ENCODE measurements at places on chromosomes 13 and 19. TPM values are rescaled to one million over a fixed set of nuclear protein-coding genes. Genes with fewer than 3 reads are reported as not detected.

TUBB4A gene
- 0.65 TPM for total RNA-seq

- no peak for DNase-seq
Measured at GRCh38 chr19:30151081-30151480, 209.0 kb downstream of the URI1 start.

PSG2 gene
- total RNA-seq, result not detected

GRCh38 chr19:11019262-11019661 lies 58.4 kb downstream of the SMARCA4 start:
- DNase-seq, result no peak

FCAR gene
- 0.99 TPM for total RNA-seq

LILRB3 gene
- total RNA-seq, result 90.8 TPM

DNA sequence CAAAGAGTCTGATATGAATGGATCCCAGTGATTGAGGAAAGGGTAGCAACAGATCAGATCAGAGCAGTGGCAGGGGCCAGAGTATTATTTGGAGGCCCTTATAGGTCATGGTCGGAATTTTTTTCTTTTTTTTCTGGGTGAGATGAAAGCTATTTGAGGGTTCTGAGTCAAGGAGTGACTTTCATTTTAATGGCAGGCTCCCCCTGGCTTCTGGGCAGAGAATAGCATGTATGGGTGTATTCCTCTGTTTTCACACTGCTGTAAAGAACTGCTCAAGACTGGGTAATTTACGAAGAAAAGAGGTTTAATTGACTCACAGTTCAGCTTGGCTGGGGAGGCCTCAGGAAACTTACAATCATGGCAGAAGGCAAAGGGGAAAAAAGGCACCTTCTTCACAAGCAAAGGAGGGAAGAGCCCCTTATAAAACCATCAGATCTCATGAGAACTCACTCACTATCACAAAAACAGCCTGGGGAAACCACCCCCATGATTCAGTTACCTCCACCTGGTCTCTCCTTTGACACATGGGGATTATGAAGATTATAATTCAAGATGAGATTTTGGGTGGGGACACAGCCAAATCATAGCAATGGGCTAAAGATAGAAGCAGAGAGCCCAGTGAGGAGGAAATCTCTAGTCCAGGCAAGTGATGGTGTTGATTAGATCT lies 3.0 kb upstream of the SLC6A16 start:
- no peak for DNase-seq

- no peak for DNase-seq
Measured at GRCh38 chr13:28641600-28641926, 17.4 kb upstream of the POMP start.

DNA sequence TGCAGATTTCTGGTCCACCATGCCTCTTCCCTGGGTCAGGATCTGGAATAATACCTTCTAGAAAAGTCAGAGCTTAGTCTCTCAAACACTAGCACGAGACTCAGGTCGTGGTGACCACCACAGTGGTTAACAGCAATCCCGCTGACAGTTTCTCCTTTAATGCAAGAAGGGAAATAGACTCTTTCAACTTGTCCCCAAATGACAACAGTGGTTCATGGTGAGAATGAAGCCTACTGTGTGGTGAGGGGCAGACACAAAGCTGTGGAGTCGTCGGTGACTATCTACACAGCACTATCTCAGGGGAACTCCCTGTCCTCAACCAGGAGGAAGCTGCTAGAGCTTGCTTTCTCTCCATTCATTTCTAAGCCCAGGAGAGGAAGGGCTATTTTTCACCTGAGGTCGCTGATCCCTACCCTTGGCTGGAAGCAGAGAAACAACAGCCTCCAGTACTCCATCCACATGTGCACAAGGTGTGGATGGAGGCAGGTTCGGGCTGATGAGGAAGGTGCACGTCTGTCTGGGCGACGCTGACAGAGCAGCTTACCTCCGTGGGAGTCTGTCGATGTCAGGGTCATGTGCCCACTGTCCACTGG lies 72.4 kb downstream of the STK24 start:
- DNase-seq, result no peak

- DNase-seq, result no peak
Measured at GRCh38 chr19:12967907-12968306, 1.5 kb upstream of the DAND5 start.

DNA sequence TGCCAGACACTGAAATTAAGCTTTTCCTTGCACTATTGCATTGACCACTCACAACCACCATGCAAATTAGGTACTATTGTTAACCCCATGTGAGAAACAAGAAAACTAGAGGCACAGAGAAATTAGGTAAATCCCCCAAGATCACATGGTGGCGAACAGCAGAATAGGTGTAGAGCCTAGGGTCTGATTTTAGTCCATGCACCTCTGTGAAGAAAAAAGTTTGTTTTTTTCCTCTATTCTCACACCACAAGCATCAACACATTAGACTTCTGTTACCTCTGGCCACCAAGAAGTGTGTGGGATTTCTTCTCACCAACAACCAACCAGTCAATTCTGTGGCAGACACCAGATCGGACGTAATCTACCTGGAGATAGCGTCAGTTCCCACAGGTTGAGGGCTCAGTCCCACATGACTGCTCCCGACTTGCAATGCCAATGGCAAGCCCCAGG lies 391.9 kb downstream of the COG6 start:
- DNase-seq, result no peak

SYDE1 gene
- total RNA-seq, result 22.9 TPM

GRCh38 chr19:39407660-39408391 lies 1.2 kb downstream of the ZFP36 start:
- peak; percentile 87 for DNase-seq

DNA sequence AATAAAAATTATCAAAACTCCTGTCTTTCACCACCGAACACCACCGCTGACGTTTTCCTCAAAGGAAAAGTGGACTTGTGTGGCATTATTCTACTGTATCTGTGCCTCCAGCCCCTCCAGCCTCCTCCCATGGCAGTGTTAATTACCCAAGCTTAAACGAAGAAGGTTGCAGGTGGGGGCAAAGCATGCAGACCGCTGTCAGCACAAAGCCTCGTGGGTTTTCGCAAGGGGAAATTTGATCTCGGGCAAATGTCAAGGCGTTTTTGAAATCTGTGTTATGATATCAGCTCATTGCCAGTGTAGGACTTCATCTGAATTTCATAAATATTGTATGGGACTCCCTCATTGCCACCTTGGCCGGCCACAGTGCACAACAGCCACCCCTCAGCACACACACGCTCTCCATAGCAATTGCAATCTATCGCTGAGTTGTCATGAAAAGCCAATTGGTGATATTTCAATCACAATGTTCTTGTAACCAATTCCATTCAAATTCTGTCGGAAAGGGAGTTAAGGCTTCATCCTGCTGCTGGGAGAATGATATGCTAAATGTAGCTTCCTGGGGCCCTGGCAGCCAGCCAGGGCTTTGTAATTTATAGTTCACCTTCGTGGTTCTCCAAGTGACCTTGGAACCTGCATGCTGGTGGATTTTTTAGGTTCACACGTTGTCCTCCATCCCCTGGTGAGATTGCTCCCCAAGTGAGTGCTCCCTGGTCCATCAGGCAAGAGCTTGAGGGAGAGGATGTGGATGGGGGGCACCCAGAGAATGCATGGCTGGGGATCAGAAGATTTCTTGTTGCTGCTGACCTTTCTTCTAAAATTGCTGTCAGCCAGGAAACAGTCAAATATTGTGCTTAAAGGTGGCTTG lies 16.6 kb downstream of the CHST8 start:
- DNase-seq, result no peak

KCNK6 gene
- 11.8 TPM for total RNA-seq

DNA sequence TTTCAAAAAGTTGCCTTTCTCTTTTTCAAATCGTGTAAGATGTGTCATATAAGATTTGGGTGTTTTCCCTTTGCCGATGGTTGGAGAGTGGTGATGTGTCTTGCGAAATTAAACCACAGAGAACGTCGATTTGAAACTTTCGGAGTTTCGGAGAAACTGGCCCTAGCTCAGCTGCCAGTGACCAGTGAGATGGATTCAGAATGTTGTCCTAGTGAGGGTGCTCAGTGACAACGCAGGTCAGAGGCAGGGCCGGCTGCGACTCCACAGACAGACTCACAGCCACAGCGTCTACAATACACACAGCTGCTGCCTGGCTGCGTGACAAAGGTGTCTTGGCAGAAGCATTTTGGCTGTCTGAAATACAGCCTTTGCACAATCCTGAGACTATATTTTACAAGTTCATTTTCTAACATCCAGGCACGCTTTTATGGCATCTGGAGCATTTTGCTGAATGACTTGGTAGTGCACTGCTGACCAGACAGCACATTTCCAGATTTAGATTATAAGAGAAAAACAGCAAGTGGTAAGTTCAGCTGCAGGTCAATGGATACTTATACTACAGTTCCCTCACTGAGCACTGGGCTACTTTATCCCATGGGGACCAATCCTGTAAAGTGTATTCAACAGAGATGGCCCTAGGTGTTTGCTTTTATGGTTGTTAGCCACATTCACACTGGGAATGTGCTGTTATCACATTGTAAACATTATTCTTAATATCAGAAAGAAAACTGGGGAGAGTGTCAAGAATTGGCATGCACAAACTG lies 207.5 kb downstream of the KCNRG start:
- DNase-seq, result peak; percentile 78

GRCh38 chr19:44003461-44004009 lies 778 bp downstream of the ZNF230 start:
- DNase-seq, result peak; percentile 1

DNA sequence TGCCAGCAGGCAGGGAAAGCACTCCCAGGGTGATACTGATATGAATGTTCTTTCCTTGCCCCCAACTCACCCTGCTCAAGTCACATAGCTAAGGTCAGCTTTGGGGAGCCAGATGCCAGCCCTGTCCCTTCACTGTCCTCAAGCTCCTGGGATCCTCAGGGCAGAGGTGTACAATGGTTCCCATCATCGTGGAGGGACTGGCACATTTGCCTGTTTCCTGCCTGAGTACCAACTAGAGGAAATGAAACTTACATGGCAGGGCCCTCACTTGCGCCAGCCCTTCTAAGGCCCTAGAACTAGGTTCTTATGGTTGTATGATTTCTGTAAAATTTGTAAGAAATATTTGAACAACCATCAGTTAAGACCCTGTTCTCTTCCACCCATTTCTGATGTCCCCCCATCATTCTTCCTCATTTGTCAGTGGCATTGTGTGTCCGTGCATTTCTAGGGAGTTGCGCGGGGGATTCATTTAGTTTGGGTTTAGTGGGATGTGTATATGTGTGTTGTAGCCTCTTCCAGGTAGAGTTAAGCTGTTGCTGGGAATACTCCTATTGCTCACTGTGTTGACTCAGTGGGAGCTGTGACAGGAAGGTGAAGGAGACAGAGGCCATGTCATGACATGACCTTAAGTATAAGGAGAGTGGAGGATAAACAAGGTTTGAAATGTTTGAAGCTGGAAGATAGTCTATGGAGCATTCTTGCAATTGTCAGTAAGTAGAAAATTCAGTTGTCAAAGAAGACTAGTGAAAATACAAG lies 41.3 kb upstream of the RCBTB2 start:
- no peak for DNase-seq

GRCh38 chr19:10501971-10502523 lies 1.1 kb downstream of the KEAP1 start:
- peak; percentile 85 for DNase-seq

DNA sequence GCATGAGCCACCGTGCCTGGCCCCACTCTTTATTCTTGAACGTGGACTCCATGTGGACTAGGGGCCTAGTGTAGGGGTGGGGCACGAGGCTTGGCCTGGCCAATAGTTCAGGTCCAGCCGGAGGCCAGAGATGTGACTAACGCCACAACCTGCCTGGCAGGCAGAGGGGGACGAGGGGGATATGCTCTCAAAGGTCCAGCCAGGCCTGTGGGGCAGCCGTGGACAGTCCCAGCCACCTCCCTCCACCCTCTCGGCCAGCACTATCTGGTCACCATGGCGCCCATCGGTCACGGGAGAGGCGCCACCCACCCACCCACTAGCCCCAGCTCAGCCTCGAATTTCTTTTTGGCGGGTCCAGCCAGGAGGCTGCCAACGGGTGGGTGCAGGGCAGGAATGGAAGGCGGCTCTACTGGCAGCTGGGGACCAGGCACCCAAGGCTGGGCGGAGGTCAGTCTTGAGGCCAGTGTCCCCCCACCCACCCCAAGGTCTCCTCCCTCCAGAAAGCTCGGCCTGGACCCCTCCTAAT lies 2.2 kb upstream of the CERS1 start:
- DNase-seq, result no peak

DNA sequence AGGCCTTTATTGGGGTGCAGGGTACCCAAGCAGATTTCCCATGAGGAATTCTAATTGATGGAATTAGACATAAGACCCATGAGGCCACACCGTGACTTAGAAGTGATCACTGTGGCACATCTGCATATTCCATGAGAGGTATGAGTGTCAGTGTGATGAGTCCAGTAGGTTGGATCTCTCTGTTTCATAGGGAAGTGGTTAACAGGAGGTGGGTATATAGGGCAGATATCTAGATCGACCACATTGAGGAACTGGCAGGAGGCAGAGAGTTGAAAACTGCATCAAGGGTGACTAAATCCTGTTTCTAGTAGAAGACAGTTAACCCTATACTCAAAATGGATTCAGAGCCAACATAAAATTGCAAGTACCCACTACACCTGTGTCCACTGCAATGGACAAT lies 68.6 kb upstream of the MIR17HG start:
- no peak for DNase-seq

- DNase-seq, result no peak
Measured at GRCh38 chr13:26185720-26186117, 36.4 kb downstream of the RNF6 start.

DNA sequence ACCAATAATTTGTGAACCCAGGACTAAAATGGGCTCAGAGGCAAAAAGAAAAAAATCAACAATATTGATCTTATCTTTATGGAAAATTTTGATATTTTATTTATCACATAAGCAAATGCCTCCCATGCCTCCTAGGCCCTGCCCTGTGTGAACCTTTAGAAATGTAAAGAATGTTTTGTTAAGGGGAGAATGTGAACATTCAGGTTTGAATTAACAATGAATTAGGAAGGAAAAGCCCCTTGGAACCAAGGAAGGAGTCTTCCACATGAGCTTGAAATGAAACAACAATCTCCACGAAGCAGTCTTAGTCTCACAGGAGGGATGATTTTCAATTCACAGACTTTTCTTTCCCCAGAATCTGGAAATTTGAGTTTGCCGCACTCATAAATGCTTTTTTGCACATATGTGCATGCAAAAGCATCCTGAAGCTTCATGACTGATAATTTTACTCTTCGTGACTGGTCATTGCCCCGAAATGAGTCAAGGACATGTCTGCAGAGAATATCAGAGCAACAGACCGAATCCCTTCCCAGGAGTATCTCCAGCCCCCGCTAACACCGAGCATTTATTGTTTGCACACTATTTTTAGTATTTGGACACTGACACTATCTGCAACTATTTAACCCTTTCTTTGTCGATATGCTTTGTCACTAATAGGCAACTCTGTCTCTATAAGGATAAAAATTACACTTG lies 135.2 kb downstream of the DCT start:
- no peak for DNase-seq

DNA sequence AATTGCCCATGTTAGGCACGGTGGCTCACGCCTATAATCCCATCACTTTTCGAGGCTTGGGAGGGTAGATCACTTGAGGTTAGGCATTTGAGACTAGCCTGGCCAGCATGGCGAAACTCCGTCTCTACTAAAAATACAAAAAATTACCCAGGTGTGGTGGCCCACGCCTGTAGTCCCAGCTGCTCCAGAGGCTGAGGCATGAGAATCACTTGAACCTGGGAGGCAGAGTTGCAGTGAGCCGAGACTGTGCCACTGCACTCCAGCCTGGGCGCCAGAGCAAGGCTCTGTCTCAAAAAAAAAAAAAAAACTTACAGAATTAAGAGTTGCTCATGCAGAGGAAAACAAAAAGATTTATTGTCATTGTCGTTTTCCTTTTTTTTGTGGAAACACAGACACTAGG lies 3.4 kb upstream of the PSMC4 start:
- DNase-seq, result no peak
